ENCODE measurements at places on chromosomes 11 and 22.

DNA sequence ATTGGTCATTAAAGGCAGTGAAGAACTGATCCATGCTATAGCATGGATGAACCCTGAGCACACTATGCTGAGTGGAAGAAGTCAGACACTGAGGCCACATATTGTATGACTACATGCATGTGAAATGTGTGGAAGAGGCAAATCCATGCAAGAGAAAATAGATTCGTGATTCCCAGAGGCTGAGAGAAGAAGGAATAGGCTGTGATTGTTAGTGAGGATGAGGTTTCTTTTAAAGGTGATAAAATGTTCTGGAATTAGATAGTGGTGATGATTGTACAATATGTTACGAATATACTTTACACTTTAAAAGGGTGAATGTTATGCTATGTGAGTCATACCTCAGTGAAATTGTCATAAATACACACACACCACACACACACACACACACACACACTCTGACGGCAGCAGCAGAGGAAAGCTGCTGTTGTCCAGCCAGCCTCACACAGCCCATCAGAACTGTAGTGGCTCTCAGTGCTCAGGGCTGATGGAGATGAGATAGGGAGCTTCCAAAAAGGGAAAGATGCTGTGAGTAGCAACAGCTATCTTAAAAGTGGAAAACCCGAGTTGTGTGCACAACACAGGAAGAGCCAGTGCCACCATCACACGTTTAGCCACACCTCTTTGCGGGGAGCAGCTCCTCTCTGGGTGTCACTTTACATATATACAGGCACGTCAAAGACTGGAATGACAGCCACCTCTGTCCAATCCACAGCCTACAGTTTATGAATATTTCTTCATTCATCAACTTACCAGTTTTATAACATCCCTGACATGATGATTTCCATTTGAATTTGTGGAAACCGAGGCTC is 153.0 kb downstream of the SPATA19 start:
- no peak for DNase-seq

- no peak for DNase-seq
These were observed 96.8 kb downstream of the WNT7B start for GRCh38 chr22:45880091-45880715.

DNA sequence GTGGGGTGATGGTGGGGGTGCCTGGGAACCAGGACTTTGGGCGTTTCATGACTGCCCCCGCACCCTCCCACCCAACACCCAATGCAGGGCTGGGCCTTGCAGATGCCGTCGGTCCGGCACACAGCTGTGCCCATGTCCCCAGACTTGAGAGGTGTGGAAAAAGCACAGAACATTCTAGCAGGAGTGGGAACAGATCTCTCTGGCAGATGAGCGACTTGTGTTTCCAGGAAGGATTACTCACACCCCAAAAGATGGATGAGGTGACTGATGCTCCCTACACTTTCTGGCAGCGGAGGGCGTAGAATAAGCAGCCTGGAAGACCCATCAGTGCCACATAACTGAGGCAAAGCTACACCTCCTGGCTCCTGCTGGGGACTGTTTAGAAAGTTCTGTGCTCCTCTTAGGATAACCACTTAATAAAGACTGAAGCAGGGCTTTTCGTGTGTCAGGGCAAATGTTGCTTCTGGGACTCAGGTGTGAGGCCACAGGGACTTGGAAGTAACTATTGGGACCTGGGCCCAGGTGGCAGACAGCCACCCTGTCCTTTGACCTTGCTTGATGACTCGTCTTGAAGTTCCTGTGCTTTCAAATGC is 24.2 kb downstream of the FBLN1 start:
- DNase-seq, result no peak

GRCh38 chr11:92505689-92506088 is 281.1 kb downstream of the FAT3 start:
- no peak for DNase-seq

DNA sequence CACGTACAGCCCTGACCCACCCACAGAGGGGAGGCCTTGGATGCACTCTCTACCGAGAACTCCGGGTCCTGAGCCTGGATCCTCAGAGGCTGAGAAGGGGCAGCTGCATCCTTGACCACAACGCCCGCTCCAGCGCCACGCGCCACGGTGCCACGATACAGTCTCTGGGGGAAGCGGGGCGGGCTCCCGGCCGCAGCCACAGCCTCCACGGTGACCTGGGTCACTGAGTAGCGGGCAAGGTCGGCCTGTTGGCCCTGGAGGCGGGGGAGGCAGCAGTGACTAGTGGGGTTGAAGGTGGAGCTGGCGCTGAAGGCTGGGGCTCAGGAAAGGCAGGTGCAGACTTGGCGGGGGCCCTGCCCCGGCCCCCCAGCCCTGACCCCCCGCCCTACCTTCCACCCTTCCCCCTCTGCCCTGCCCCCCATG is 3.9 kb upstream of the IRF7 start:
- DNase-seq, result no peak

- no peak for DNase-seq
These were observed 76.4 kb downstream of the C2CD3 start for GRCh38 chr11:74094393-74094792.

- DNase-seq, result no peak
These were observed 398.2 kb downstream of the SHANK2 start for GRCh38 chr11:70854201-70854600.

- no peak for DNase-seq
These were observed 14.3 kb downstream of the PACSIN2 start for GRCh38 chr22:43000441-43001175.

- DNase-seq, result no peak
These were observed 814.2 kb upstream of the TENM4 start for GRCh38 chr11:80255021-80255420.

DNA sequence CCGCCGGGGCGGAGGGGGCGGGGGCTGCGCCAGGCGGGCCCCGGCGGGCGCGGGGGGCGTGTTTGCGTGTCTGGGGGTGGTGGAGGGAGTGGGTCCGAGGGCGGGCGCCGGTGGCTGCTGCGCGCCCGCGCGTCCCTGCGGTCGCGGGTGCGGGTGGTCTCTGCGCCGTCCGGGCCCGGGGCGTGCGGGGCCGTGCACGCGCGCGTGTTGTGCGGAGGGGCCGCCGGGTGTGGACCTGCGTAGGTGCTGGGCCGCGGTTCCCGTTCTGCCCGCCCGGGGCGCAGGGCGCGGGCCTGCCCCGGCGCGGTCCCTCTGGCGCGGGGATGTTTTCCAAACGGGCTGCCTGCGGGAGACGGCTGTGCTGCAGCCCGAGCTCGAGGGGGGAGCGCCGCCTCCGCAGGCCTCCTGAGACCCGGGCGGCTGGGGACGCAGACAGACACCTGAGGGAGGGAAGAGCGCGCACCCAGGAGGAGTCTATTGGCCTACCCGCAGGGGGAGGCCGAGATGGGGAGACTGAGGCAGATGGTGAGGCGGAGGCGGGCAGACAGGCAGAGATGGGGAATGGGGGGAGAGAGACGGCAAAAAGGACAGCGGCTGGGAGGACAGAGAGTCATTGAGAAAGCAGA is 442 bp downstream of the PELI3 start:
- no peak for DNase-seq

DNA sequence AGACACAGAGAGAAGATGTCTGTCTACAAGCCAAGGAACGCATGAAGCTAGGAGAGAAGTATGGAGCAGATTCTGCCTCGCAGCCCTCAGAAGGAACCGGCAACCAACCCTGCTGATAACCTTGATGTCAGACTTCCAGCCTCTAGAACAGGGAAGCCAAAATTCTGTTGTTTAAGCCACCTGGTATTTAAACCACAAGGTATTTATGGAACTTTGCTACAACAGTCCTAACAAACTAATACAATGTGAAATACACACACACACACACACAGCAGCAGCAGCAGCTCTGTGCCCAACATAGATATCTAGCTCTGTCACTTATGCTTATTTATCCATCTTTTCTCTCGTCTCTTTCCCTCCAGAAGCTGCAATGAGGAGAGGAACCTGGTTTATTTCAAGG is 400.0 kb downstream of the ETS1 start:
- no peak for DNase-seq

DNA sequence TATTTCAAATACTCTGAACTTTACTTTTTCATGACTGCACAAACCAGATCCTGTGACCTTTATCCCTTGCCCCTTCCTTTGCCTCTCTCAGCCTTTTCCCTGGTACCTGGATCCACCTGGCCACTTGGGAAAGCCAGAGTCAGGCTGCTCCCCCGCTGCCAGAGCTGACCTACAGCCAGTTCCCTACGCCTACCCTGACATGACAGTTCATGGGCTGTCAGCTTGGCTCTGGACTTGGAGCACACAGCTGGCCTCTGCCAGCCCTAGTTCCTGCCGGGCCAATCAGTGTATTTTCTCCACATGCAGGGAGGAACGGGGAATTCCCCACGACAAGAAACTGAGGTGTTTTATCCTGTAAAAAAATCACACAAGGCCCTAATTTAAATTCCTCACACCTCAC is 382.6 kb downstream of the INSC start:
- no peak for DNase-seq

- no peak for DNase-seq
These were observed 13.0 kb downstream of the TEAD1 start for GRCh38 chr11:12687216-12687623.

- no peak for DNase-seq
These were observed 220.3 kb downstream of the MN1 start for GRCh38 chr22:27581236-27581635.

DNA sequence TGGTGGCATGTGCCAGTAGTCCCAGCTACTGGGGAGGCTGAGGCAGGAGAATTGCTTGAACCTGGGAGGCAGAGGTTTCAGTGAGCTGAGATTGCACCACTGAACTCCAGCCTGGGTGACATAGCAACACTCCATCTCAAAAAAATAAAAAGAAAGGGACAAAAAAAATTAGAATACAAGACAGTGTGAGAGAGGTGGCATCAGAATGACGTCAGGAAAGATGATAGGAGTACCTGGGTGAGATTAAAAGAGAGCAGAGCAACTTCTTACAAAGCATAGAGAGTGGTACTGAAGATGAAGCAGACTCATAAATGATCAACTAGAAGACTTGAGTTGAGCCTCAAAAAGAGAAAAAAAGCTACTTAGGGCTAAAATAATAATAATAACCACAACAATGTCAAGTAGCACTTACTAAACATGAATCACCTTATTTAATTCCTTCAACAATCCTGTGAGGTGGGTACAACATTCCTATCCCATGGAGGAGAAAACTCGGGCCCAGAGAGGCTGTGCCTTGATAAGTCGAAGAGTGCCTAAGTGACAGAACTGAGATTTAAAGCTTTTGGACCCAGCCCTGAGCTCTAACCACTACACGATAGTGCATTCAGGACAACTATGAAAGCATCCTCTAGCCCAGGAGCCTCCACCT is 5.2 kb upstream of the SLN start:
- DNase-seq, result no peak

DNA sequence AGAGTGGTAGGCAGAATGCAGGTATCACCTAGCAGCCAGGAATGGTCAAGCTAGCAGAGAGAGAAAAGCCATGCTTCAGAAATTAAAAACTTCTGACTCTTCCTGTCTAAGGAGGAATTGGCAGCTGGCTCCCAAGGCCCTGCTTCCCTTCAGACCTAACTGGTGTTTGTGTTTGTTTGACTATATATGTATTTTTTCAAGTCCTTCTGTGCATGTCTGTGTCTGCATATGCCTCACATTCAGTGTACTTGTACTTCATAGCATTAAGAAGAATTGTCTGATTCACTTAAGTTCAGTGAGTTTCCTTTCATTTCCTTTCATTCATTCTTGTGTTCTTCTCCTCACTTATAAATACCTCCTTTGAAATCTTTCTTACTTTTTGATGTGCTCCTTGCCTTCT is 109.0 kb upstream of the RRM1 start:
- DNase-seq, result no peak

DNA sequence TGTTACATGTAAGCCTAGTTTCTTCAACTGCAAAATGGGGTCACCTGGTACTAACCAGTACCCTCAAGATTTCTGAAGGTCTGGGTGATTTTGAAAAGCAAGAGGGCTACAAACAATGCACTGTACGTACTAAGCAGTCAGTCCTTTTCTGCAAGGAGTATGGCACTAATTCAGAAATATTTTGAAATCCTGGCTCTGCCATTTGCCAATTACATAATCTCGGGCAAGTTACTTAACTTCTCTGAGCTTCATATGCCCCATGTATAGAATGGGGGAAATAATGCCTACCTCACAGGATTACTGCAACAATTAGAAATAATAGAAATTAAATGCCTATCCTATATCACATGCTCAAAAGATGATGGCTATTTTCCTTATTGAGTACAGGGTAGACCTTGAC is 60.7 kb upstream of the CCDC89 start:
- DNase-seq, result no peak

GRCh38 chr22:39430576-39431150 is 26.1 kb upstream of the MGAT3 start:
- no peak for DNase-seq

DNA sequence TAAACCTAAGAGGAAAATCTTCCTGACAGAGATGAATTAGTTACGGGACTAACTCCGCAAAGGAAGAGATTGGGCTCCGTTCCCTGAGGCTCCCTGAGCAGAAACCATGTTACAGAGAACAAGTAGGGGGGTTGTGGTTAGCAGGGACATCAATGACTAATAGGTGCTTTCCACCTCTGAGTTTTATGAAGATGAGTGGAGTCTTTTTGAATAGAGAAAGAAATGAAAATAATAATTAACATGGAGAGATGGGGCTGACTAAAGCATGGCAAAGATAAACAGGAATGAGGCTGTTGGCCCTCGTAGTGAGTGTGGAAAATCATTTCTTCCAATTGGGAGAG is 47.5 kb upstream of the PICALM start:
- DNase-seq, result no peak

GRCh38 chr22:43044290-43044712 is 29.4 kb upstream of the PACSIN2 start:
- DNase-seq, result no peak

- no peak for DNase-seq
These were observed at the start of gene OR56B1 for GRCh38 chr11:5736396-5736795. Gene OR56B1 (plus strand): TSS chr11:5736448. CDS start chr11:5736517, 69 bp downstream.

DNA sequence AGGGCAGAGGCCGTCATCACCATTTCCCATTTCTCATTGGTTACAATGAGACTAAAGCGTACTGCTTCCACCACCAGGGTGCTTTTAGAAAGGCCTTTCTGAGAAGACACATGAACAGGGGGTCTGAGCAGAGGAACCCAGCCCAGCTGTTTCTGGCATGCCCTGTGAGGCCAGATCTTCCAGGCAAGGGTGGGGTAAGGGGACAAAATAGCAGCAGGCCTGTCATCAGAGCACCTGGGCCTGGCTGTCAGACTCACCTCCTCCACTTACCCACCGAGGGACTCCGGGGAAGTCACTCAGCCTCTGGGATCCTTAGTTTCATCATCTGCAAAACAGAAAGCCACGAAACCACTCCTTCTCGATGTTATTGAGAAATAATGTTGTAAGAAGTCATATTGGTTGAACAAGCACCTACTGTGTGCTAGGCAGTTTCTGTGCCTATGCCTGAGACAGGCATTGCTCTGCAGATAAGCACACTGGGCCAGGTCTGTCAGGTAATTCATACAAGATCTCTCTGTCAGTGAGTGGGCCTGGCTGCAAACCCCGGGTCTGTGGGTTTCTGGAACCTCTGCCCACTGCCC is 8.8 kb upstream of the WNT11 start:
- no peak for DNase-seq

All from NCI-H187 (cell line).